H54 (cell line): ENCODE measurements at places on chromosomes 7 and 10.
A peak's percentile ranks its signal among the peaks of the same experiment; 100 is the strongest.

GRCh38 chr10:29304264-29304994 is 15.6 kb downstream of the LYZL1 start:
- DNase-seq, result peak; percentile 44

GRCh38 chr7:106553446-106553836 is 107.5 kb downstream of the CCDC71L start:
- DNase-seq, result no peak

DNA sequence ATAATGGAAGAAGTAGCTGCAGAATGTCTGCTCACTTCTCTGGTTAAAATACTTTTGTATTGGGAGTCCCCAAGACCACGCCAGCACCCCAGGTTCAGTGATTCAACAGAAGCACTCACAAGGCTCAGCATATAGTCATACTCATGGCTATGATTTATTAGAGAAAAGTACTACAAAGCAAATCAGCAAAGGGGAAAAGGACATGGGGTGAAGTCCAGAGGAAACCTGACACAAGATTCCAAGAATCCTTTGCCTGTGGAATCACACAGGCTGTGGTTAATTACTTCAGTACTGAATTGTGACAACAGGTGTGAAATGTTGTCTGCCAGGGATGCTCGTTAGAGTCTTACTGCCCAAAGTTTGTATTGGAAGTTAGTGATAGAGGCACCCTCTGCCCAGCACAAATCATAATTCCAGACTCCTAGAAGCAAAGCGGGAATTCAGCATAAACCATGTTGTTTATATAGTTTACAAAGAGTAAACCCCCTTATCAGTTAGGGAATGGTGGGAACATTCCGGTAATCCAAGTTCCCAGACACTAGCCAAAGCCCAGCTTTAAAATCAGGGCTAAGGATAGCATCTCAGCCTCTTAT is 79.4 kb downstream of the HYCC1 start:
- DNase-seq, result no peak

GRCh38 chr10:103772096-103772845 is 83.1 kb downstream of the SH3PXD2A start:
- DNase-seq, result no peak

DNA sequence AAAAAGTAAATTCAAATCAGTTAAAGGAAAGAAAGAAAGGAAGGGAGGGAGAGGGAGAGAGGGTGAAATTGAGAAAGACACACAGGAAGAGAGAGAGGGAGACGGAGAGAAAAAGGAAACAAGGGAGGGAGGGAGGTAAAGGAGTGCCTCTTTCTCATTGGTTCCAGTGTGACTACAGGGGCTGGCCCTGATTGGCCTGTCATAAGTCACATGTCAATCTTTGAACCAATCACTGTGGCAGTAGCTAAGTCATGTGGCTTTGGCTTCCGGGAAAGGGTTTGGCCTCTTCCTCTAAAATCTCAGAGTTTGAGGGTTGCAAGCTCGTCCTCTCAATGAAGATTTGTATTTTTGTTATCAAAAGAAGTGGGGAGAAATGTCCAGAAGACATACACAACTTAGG is 150.2 kb downstream of the RAB11FIP2 start:
- DNase-seq, result peak; percentile 7

DNA sequence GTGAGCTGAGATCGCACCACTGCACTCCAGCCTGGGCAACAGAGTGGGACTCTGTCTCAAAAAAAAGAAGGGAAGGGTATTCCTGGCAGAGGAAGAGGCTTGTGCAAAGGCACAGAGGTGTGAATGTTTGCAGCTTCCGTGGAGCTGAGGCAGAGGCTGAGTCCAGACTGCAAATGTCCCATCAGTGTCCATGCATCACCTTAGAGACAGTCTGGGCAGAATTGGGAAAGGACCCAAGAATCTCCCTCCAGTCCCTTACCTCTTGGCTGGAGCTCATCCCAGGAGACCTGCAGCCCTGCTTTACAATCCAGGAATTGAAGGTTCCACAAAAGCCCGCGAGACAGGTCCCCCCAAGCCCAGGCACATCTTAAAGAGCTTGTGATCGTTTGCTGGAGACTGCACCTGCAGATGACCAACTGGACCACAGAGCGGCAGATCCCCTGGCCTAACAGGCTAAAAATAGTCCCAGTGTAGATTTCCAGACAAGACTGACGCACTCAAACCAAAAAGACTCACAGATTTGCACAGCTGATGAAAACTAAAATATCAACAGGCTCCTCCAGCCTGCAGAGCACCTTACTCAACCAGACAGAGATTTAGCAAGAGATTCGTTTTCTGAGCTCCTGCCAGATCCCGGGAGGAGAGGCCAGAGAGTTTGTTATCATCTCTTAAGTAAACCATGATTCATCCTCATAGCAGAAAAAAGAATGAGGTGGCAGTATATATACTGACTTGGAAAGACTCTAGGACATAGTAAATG is 22.9 kb upstream of the NANOS1 start:
- peak; percentile 62 for DNase-seq

GRCh38 chr7:150948791-150949251 is 29.3 kb downstream of the KCNH2 start:
- DNase-seq, result no peak

DNA sequence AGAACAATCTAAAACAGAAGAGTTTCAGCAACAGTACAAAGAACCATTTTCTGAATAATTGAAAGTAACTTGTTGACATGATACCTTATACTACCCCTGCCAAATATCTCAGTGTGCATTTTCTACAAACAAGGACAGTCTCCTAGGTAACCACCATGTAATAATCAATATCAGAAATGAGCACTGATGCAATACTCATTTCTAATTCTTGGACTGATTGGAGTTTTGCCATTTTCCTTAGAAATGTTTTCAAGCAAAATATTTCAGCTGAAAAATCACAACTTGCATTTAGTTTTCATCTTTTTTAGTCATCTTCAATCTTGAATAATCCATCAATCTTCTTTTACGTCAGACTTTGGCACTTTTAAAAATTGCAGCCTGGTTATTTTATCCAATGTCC is 420.2 kb downstream of the CDC14C start:
- no peak for DNase-seq

- no peak for DNase-seq
Measured at GRCh38 chr7:69257592-69257991, 340.7 kb upstream of the AUTS2 start.

DNA sequence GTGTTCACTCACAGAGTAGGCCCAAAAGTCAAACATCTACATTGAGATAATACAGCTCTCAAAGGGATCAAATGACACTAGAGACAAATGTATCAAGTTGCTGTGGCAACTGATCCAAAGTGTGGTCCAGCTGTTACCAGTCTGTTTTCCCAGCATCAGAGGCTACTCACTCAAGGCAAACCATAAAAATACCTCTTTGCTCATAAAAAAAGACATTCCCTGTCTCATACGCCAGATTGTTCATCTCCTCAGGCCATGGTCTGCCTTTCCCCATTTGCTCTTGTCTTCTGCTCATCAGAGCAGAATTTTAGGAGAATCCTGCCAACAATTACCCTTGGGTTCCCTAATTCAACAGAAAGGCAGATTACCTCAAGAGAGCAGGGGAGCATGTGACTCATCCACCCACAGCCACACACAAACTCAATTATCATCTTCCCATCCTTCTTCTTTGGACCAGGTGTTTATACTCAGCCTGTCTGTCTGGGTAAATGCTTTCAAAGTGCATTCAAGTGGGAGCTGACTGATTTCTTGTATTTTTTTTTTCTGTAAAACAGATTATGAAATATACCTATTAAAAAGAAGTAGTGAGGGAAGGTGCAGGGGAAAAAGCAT is 226.5 kb upstream of the HPS1 start:
- DNase-seq, result no peak

DNA sequence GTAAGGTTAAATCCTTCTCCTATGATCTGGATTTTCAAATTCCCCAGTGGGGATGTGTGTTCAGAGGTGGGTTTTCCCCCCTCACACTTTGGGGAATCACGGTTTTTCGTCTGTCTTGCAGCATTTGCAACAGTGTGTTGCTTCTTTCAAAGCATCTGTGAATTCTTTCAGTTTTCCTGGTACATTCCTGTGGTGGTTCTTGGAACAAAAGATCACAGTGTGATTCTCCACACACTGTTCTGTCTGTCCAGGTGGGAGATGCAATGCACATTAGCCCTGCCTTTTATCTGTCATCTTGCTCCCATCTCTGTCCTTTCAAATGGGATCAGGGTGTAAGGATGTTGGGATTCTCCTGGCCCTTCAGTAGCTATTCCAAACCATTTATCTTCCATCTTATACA is 11.8 kb downstream of the AGK start:
- DNase-seq, result no peak

- no peak for DNase-seq
Measured at GRCh38 chr7:134707663-134708378, 61.2 kb downstream of the BPGM start.

DNA sequence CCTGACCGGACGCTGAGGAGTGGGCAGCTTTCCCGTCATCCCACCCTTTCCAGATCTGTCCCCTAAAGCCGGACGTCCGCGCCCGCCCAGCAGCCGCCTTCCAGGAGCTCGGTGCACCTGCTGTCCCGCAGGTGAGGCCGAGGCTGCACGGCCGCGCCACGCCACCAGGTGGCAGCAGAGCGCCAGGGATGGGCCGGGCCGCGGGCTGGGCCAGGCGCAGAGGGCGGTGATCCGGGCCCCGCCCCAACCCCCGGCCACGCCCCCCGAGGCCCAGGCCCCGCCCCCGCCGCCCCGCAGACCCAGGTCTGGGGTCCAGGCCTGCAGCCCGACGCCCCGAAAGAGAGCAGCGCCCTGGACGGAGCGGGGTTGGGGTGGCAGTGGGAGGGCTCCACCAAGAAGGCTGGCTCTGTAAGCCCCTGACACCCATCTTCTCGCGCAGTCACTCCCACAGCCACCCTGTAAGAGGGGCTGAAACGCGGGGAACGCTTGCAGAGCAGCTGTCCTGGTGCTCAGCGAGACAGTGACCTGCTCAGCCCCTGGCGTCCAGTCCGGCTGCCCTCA is 32.2 kb downstream of the FOXL3 start:
- peak; percentile 96 for DNase-seq

- no peak for DNase-seq
Measured at GRCh38 chr7:64465551-64465950, 97.3 kb downstream of the ZNF680 start.
